Stimulated activated CD8-positive, alpha-beta memory T cell treated with anti-CD3 and anti-CD28 coated beads, Interleukin-4, amount 100 ng/mL, for 1 hour (primary cell): ENCODE measurements at places on chromosomes 1 and 21.

GRCh38 chr1:116881879-116882520 is 27.7 kb upstream of the PTGFRN start:
- no peak for DNase-seq

DNA sequence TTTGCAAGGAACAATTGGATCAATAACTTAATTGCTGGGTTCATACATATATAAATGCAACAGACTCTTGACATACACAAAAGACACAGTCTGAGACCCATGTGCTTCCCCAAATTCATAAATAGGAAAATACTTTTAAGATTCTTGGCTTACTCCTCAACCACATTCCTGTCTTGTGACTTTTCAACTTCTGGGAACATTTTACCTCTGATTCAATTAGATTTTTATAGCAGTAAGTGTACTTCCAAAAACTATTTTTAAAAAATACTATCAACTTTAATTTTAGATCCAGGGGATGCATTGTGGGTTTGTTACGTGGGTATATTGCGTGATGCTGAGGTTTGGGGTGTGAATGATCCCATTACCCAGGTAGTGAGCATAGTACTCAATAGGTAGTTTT is 406.7 kb downstream of the RPS6KC1 start:
- no peak for DNase-seq

- DNase-seq, result no peak
Measured at GRCh38 chr1:61254634-61255357, 172.4 kb downstream of the NFIA start.

GRCh38 chr1:107687849-107688753 is 276.9 kb downstream of the VAV3 start:
- no peak for DNase-seq

GRCh38 chr1:57874418-57874877 is 450.6 kb upstream of the DAB1 start:
- no peak for DNase-seq

GRCh38 chr21:29145852-29146453 is 15.5 kb downstream of the MAP3K7CL start:
- DNase-seq, result no peak

- DNase-seq, result no peak
Measured at GRCh38 chr1:206049293-206049692, 3.7 kb upstream of the RHEX start.

DNA sequence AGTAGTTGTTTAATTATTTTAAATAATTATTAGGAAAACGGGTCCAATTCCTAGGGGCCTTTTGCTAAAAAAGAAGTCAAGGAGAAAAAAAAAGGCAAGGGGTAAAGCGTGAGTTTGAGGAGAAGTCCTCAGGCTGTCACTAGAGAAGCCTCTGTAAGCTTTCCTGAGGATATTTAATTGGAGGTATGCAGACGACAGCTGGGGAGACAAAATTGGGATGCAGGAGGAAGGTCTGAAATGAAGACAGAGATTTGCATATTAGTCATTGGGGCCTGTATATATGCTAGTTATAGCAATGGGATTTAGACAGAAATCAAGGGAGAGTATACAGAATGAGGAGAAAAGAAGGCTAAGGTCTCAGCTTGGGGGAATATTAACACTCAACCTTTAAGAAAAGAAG is 8.6 kb downstream of the ATP6V1G3 start:
- no peak for DNase-seq

- DNase-seq, result no peak
Measured at GRCh38 chr1:63902844-63903589, 129.2 kb downstream of the ROR1 start.
